ENCODE measurements at places on chromosomes 3 and 15.

- DNase-seq: peak; percentile 4
Observed at GRCh38 chr3:107064405-107065060, 312.7 kb upstream of the CCDC54 start.

DNA sequence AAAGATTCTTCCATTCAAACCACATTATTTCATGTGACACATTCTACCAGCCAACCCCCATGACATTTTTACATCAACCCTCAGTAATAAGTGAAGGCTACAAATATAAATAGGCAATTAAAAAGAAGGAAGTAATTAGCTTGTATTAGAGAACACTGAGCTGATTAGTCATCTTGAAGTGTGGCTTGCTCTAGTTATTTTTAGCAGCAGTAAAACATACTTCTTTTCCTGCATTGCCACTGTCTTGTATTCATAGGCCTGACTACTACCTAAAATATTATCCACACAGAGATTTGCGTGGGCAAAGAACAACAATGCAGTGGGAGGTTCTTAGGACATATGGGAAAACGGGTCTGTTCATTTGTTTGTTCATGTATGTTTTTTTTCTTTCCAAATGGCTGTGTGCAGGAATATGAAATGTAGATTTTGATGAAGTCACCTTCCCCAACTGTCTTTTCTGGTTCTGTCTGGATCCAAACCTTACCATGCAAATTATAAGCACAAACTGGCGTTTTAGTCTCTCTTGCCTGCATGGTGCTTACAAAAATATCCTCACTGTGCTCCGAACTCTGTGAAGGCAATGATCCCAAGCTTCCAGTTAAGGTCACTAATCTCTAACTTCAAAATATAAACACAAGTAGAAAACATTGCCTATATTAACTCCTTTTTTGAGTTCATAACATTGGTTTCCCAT, 31.5 kb upstream of the TM4SF4 start:
- DNase-seq: no peak

- DNase-seq: no peak
Observed at GRCh38 chr15:71654720-71655174, 155.6 kb upstream of the NR2E3 start.

GRCh38 chr3:112459750-112460149, 39.5 kb downstream of the BTLA start:
- no peak for DNase-seq

DNA sequence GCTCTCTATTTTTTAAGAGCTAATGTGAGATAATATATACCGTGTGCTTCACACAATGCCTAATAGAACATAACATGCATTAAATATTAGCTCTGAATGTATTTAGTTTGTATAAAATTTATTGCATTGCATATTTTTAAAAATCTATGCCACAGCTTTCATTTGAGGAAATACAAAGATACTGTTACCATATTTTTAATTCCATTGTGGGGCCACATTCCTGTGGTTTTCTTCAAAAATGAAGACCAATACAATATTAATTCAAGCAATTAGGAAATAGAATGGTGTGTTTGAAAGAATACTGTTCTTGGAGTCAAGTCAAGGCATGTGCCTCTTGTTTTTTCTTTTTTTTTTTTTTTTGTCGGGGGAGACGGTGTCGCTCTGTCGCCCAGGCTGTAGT, 95.4 kb upstream of the CADPS start:
- no peak for DNase-seq

DNA sequence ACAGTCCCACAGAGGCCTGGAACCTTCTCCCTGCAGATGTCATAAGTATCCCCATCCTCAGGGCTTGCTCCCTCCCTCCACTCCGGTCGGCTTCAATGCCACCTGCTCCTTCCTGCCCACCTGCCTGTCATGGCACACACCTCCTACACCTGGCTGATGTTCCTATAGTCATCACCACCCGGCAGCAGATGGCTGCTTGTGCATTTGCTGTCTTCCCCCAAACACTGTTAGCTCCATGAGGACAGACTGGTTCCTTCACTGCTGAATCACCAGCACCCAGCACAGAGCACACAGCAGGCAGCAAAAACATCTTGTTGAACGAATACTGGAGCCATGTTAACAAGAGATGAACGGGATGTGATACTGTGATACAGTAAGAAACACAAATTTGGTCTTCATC, 14.8 kb downstream of the TARS3 start:
- DNase-seq: no peak

DNA sequence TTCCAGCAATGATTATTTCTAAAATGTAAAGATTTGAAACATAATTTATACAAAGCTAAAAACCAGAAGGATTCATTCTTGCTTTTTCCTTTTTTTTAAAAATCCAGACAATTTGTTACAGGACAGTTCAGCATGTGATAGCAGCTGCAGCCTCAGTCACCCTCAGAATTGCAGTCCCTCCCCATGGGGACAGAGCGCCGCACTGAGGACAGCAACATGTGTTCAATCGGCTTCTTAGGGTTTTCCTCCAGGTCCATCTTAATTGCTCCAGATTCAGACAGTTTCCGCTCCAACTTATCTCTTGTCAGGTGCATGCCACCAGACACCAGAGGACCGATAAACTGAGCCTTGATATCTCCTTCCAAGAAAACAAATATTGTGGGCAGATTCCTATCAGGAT, 134.9 kb upstream of the TBC1D5 start:
- no peak for DNase-seq

DNA sequence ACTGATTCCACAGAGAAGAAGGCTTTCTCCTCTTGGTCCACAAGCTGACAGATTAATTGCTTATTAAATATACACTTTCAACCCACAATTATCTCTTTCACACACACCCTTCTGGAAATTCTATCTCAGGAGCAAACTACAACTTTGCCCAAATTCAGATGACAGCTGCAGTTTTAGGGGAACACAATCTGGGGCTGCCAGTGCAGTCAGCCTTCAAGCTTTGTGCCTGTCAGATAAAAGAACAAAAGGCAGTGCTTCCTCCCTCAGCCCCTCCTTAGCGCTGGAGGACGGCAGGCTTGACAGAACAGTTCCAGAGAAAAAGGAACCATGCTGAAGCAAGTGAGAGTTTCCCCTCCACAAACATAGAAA, 99.6 kb downstream of the TMCC1 start:
- DNase-seq: no peak

DNA sequence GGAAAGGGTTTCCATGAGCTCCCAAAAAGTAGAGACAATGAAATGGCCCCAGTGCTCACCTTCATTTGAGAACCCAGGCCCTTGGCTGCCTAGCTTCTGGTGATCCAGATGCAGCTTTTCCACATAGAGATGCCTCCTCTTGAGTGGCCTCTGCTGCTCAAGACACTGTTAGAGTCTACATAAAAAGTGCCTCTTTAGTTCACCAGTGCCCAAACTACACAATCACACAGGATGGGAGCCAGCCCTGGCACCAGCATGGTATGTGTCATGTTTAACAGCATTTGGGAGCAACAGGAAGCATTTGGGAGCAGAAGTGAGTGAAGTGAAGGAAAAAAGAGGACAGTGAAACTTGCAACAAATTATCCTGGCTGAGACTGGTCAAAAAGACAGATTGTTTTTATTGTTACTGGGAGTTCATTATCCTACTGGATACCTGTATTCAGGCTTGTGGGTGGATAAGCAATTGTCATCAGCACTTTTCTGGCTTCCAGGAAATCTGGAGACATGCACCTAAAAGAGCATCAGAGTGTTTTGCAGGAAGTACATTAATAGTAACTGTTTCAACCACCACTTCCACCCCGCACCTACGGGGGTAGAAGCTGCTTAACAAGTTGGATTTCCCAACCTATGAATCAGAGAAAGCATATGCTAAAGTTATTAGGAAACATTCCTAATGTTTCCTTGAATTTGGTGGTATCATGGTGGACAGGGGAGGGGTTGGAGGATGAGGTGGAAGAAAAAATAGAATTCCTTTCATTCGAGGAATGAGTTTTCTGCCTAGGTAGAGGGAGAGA, 416.2 kb downstream of the IGSF11 start:
- no peak for DNase-seq

GRCh38 chr15:29698030-29698701, 124.1 kb downstream of the TJP1 start:
- DNase-seq: no peak

DNA sequence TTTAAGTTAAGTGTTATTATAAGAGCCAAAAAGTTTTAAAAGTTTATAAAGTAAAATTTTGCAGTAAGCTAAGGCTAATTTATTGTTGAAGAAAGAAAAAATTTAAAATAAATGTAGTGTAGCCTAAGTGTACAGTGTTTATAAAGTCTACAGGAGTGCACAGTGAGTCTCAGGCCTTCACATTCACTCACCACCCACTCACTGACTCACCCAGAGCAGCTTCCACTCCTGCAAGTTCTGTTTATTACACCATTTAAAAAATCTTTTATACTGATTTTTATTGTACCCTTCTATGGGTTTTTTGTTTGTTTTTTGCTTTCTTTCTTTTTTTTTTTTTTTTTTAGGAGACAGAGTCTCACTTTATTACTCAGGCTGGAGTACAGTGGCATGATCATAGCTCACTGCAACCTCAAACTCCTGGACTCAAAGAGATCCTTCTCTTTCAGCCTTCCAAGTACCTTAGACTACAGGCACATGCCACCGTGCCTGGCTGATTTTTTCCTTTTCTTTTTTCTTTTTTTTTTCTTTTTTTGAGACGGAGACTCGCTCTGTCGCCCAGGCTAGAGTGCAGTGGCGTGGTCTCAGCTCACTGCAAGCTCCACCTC, 25.9 kb downstream of the CSTA start:
- DNase-seq: no peak

DNA sequence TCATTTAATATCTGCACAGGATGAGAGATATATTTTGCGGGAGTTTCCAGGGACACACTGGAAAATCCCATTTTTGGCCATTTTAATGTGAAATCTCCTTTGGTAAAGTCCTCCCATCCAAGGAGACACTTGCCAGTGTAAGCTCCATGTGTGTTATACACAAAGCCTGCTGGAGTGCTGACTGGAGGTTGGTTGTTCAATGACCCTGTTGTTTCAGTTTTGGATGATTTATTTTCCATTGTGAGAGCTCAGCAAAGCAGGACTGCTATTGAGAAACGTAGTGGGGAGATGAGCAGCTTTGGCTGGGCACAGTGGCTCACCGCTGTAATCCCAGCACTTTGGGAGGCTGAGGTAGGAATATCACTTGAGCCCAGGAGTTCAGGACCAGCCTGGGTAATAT, 127.7 kb downstream of the NUP210 start:
- no peak for DNase-seq

- no peak for DNase-seq
Observed at GRCh38 chr15:75577401-75578172, 1.5 kb downstream of the PTPN9 start.

DNA sequence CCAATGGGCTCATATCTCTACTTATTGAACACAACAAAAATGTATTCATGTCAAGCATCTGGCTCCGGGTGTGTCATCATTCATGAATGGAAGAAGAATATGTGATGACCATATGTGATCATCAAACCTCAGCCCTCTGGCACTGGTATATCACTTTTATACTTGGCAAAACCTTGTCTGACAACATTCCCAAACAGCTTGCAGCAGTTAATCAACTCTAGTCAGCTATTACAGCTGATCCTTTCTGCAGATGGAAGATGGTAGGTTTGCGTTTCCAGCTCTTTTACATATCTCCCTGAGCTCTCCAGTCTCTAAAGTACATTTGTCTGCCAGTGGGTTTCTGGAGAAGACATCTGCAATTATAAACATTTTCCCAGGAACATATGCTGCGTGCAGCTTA, 6.6 kb downstream of the PLSCR5 start:
- DNase-seq: no peak

DNA sequence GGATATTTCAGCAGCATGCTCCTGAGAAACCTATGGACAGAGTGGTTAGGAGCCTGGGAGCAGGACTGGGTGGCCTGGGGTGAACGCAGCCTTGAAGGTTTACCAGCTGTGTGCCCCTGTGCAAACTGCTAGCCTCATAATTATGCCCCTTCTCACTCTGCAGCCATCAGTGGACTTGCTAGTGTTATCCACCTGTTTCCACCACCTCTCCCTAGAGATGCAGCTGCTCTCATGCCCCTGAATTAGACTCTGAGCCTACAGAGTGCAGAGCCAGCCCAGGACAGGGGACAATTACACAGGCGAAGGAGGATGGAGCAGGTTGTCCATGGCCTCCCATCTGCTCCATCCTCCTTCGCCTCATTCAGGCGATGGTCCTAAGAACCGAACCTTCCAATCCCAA, 175.9 kb downstream of the ATP10A start:
- no peak for DNase-seq

DNA sequence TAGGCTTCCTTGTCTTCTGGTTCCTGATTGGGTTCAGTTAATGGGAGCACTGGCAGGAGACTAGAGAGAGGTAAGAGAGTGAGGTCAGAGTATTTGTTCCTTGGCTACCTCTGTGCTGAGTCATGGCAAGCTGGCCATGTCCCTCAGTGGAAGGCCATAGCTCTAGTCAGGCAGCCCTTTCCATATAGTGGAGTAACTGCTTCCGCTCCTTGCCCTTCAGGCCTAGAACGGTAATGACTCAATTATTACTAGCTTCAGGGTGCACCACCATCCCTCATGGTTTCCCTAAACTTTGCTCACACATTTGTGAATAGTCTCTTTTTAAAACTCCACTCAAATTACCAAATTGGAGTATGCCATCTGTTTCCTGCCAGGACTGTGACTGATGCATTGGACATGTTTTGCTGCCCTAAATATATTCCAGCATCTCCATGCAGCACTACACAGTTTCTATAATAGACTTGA, 10.5 kb upstream of the ANO10 start:
- DNase-seq: no peak

GRCh38 chr3:136262559-136262958, 12.4 kb downstream of the PCCB start:
- DNase-seq: no peak

DNA sequence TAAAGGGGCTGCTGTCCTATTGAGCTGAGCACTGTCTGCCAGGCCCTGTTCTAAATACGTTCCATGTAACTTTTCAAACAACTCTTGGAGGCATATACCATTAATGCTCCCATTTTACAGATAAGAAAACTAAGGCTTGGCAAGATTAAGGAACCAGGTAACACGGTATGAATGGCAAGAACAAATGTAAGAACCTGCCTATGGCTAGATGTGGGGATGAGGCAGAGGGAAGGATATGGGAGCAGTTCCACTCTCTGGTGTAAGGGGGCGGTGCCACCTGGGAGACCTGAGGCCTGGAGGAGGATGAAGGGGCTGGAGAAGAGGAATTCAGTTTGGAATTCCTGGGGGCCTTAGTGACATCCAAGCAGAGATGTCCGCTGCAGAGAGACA, 3.8 kb upstream of the LMAN1L start:
- DNase-seq: no peak

GRCh38 chr3:158976966-158977365, 175.1 kb downstream of the MFSD1 start:
- no peak for DNase-seq

DNA sequence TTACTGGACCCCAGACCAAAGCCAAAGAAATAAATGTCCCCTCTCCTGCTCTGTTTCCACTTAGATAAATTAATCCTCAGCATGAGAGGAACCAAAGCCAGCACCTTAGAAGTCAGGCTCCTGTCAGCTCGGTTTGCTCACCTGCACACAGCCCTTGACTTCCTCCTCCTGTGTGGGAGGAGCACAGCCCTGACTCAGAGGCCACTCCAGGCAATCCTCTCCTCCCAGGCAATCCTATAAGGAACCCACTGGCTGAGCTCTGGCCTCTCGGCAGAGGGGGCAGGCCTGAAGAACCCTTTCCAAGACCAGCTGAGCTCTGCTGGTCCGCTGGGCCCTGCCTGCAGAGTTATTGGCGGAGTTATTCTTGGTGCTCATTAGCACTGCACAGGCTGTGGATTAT, 30.8 kb downstream of the LIPC start:
- no peak for DNase-seq

Data from GM12892 (cell line).